Activated CD4-positive, alpha-beta T cell treated with anti-CD3 and anti-CD28 coated beads, Interleukin-2, amount 50 U/mL, for 4 hours (primary cell): ENCODE measurements at places on chromosomes 6 and 20.
A peak's percentile ranks its signal among the peaks of the same experiment; 100 is the strongest.

DNA sequence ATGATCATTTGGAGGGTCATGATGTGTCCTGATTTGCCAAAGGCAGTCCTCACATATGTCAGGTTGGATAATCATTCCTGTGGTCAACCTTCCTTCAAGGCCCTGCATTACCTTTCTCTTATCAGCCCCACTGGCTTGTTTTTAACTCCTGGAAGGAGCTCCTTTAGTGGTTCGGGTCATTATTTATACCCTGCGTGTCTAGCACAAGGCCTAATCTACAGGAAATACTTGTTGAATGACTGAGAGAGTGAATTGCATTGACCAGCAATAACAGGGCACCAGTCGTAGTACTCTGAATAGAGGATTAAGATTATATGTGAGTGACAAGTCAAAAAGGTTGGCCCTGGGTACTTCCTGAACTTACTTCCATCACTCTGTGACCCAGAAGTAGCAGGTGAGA is 4.5 kb downstream of the HIVEP2 start:
- no peak for DNase-seq

DNA sequence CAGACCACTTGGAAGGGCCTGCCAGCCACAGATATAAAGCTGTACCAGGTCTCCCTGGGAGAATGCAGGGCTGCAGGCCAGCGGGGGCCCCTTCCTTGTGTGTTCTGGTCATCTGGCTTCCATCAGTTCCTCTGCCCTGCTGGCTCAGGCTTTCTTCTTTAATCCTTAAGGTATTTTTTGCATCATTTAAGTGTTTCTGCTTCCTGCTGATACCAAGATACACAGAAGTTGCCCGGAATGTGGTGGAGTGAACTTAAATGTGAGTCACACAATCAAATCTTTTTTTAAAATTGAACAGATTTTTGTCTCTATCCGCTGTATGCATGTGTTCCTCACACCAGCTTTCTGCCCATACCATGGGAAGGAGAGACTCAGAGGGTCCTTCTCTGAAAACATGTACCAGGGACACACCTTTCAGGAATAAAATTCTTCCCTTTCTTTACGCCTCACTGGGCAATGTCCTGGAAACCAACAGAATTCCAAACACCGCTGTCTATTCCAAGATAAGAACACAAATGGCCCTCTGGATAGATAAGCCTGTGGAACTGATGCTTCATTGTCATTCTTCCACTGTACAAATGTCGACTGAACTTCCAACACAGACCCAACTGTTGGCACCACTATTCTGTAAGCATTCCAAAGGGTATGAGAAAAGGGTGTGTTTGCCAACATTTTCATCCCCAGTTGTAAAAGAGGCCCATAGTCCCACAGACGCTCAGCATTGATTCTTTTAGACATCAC is 206.2 kb upstream of the MYLIP start:
- no peak for DNase-seq

DNA sequence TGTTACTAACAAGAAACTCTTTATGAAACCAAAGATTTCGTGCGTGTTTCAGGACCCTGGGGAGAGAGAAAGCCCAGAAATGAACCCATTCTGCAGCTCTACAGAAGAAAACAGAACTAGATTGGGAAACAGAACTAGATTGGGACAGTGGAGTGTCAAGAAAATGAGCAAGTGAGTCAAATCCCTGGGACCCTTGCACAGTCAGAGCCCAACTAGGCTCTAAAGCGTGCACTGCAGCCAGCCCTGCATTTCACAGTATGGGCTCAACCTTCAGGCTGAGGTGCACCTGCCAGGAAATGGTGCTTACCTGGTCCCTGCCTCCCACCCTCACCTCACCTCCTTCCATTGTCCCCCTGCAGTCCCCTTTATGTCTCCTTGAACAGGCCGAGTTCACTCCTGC is 39.7 kb downstream of the BFSP1 start:
- DNase-seq: no peak

- no peak for DNase-seq
Measured at GRCh38 chr20:52309181-52309580, 117.6 kb upstream of the ZFP64 start.

- no peak for DNase-seq
Measured at GRCh38 chr6:142518126-142518525, 216.3 kb downstream of the ADGRG6 start.

- no peak for DNase-seq
Measured at GRCh38 chr6:35056952-35057351, 84.2 kb downstream of the TCP11 start.

DNA sequence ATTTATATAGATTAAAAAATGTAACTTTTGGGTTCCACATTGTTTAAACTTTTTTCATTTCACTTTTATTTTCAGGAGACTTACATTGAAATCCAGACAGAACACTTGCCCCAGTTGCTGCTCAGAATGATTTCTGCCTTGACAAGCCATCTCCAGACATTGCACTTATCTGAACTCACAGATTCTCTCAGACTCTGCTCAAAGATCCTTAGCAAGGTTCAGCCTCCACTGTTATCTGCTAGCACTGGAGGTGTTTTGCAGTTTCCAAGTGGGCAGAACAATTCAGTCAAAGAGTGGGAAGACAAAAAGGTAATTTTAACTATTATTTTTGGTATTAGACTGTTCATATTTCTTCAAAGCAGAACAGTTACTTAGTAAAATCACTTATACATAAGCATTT is 58.0 kb downstream of the DOP1A start:
- DNase-seq: no peak

DNA sequence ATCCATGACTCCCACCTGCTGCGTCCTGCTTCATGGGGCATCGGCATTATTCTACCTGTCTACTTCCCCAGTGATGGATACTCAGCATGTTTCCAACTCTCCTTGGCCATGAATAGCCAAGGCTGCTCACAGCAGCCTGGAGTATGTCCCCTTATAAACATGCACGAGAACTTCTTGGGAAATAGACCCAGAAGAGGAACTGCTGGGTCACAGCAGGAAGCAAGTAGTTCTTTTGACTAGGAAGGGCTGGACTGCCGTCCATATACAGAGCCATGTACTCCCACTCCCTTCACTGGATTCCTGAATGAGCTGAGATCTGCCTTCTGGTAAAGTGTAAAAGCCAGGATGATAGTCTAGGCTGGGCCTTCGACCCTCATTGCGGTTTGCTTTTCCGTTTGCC is 106.3 kb upstream of the KCNK16 start:
- DNase-seq: no peak

DNA sequence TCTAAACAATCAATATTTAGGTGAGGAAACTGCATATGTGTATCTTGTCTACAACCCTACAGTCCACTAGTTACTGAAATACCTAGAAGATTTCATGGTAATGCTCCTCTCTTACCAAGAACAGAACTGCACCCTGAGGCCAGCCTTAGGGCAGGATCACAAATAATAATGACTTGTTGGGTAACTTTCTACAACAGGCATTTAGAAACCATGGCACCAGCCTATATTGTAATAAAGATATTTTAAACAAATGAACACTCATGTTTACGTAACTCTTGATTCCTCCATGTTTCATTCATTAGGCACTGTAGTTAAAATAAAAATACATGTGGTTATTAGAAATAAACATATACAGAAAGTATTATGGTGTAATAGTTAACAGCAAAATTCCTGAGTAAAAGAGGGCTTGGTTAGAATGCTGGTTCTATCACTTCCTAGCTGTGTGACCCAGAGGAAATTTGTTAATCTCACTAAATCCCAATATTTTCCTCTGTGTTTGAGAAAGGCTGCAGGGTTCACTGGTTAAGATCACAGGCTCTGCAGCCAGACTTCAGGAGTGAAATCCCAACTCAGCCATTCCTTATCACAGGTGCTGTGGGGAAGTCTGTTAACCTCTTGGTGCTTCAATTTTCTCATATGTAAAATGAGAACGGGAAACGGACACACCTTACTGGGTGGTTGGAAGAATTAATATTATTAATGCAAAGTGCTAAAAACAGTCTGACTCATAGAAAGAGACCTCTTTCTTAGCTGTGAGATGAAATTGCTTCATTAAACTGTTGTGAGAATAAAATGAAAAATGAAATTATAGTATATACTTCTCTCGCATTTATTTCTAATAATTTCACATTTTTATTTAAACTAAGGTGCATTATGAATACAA is 8.5 kb downstream of the HMGN3 start:
- DNase-seq: no peak

GRCh38 chr6:18350271-18350670 is 36.9 kb upstream of the RNF144B start:
- DNase-seq: no peak

- no peak for DNase-seq
Measured at GRCh38 chr20:25178563-25179438, 16.7 kb upstream of the ENTPD6 start.

- peak; percentile 65 for DNase-seq
Measured at GRCh38 chr20:3710703-3711483, 1.5 kb downstream of the SIGLEC1 start.
